Fibroblast of lung (primary cell): ENCODE measurements at places on chromosomes 3 and 15. TPM values are rescaled to one million over a fixed set of nuclear protein-coding genes. Genes with fewer than 3 reads are reported as not detected.

SNX22 gene
- 0.17 and 0.26 TPM in 2 replicates for total RNA-seq

GP9 gene
- total RNA-seq = not detected in 2 replicates

- no peak for DNase-seq
Observed at GRCh38 chr3:29718661-29719065, 437.8 kb downstream of the RBMS3 start.

SH2D7 gene
- total RNA-seq = not detected in 2 replicates

DNA sequence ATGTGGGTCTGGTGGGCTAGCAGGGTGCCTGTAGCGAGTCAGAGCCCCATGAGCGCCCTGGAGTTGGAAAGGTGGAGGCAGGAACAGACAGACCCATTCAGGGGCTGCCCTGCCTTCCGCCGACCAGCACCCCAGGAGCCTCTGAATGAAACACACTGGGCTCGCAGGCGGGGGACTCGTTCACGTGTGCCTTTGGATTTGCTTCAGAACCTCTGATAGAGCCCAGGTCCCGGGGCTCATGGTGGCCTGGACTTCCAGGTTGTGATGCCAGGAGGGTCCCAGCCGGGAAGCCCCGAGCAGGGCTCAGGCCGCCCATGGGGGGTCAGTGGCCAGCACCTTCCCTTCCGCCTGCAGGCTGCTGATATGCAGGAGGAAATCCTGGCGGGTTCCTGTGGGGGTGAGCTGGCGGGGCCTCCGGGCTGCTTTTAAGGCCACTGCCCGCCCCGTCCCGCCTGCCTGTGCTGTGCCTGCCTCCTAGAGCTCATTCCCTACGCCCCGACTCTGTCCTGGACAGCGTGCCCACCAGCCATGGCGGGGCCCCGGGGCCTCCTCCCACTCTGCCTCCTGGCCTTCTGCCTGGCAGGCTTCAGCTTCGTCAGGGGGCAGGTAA lies at the start of gene STAB1:
Gene STAB1, plus strand, starts transcription at position 453 of the 610 bp plus-strand sequence. Its CDS starts 76 bp downstream, at position 529.
- DNase-seq = no peak

DNA sequence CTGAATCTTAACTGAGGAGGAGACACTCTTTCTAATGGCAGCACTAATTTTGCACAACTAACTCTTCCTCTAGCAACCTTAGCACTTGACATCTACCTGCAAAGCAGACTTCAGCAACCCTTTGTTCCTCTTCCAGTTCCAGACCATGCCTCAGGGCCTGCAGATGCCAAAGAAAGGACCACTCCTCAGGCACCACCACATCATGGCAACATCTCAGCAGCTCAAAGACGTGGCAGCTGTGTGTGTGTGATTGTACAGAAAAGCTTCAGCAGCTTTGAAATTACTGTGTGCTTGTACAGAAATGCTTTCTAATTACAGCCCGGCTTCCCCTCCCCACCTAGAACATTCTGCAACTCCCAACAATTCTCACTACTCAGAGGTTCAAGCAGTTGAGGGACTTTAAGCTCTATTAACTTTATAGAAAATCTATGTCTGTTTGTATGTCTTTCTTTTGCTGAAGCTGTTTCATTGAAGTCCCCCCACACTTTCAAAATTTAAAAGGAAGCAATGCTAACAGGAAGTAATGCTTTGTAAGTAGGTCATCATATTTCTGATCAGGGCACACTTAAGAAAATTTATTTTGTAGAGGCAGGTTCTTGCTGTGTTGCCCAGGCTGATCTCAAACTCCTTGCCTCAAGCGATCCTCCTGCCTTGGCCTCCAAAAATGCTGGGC lies 115.2 kb downstream of the CD47 start:
- DNase-seq = no peak

DNA sequence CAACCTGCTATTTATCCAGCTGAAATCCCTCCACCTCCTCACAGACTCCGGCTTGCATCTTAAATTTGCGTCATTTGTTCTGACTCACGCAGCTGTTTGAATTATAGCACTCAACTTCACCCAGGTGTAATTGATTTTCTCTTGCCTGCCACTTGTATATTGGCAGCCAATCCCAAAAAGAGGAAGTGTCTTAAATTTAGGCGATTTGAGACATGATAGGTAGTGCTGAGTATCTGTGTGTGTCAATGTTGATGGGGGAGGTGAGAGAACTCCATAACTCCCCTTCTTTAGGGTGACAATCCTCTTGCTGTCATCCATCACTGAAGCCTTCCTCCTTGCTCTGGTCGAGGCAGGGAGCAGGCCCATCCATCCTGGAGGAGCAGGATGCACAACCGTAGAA lies 77.2 kb upstream of the TPRG1 start:
- no peak for DNase-seq

DNA sequence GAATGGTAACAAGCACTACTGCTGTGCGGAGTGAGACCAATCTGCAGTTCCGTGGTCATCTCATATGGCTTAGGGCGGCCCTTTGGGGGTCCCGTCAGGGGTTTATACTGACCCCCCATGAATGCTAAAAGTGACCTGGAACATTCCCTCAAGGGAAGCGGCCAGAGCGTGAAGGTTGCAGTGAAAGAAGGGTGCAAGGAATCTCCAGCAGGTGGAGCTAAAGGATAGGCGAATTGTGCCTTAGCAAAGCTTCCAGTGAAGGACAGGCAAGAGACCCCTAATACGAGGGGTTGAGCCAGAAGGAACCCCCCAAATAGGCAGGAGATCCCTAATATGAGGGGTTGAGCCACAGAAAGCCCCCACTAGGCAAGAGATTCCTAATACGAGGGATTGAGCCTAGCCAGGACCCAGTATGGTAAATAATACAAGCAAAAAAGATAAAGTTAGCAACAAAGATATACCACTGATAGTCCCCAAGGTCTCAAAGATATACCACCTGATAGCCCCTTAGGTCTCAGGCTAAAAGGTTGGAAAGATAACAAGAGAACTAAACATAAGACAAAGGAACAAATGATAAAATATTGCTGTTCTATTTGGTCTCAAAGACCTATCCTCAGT lies 32.8 kb downstream of the ZNF589 start:
- DNase-seq = peak; percentile 48

- no peak for DNase-seq
Observed at GRCh38 chr3:45911511-45912226, 25.3 kb downstream of the CCR9 start.

DNA sequence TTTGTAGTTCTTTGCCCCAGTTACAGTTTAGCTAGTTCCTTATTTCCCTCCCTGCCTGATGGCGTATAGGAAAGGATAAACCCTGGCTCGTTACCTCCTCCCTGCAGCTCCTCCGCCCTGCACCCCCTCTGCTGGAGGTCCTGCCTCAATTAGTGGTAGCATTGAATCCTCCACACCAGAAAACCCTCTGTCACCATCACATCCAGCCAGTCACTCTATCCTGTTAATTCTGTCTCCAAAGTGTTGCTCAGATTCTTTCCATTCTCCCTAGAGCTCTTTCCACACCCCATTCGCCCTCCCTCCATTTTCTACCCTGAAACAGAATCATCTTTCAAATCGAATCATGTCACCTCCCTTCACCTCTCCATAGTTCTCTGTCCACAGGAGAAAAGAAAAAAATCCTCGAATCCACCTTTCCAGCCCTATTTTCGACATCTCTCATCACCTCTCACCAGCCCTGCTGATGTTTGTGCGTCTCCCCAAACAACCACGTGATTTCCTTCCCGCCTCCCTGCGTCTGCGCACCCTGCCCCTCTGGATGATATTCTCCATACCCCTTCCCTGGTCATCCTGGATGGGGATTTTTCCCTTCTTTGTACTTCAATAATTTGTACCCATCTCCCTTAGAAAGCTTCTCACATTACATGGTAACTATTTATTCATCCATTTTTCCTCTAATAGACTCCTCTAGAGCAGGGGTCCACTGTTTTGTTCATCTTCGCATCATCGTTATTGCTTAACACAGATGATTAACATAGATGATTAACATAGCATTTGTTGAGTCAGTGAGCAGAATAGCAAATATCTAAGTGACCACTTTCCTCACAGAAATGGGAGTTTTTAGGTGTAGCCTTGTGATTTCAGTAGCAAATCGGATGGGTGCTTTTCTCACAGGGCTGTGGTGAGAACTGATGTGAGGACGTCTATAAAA lies 37.1 kb downstream of the MAP3K13 start:
- DNase-seq = peak; percentile 31

ANKUB1 gene
- not detected in 2 replicates for total RNA-seq

GRCh38 chr3:193348686-193349085 lies 29.9 kb downstream of the ATP13A5 start:
- DNase-seq = no peak

GRCh38 chr15:91468871-91469580 lies 369.0 kb downstream of the SV2B start:
- no peak for DNase-seq

DNA sequence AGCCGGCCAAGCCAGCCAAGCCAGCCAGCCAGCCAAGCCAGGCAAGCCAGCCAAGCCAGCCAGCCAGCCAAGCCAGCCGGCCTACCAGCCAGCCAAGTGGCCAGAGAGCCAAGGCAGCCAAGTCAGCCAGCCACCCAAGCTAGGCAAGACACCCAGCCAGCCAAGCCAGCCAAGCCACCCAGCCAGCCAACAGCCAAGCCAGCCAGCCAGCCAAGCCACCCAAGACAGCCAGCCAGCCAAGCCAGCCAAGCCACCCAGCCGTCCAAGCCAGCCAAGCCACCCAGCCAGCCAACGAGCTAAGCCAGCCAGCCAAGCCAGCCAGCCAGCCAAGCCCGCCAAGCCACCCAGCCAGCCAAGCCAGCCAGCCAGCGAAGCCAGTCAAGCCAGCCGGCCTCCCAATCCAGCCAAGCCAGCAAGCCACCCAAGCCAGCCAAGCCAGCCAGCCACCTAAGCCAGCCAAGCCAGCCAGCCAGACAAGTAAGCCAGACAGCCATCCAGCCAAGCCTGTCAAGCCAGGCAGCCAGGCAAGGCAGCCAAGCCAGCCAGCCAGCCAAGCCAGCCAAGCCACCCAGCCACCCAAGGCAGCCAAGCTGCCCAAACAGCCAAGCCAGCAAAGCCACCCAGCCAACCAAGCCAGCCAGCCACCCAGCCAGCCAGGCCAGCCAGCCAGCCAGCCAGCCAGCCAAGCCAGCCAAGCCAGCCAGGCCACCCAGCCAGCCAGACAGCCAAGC lies 200.5 kb downstream of the GOLGA6L6 start:
- no peak for DNase-seq

- DNase-seq = no peak
Observed at GRCh38 chr15:40917585-40917984, 11.6 kb upstream of the DLL4 start.

BNC1 gene
- 7.7 and 14.2 TPM in 2 replicates for total RNA-seq

FAM81A gene
- total RNA-seq = 0.26 and 0.33 TPM in 2 replicates

GRCh38 chr15:47366884-47367283 lies 350.4 kb upstream of the SEMA6D start:
- no peak for DNase-seq

SERF2 gene
- total RNA-seq = 371 and 422 TPM in 2 replicates
